ENCODE measurements at places on chromosomes 6 and 20.

DNA sequence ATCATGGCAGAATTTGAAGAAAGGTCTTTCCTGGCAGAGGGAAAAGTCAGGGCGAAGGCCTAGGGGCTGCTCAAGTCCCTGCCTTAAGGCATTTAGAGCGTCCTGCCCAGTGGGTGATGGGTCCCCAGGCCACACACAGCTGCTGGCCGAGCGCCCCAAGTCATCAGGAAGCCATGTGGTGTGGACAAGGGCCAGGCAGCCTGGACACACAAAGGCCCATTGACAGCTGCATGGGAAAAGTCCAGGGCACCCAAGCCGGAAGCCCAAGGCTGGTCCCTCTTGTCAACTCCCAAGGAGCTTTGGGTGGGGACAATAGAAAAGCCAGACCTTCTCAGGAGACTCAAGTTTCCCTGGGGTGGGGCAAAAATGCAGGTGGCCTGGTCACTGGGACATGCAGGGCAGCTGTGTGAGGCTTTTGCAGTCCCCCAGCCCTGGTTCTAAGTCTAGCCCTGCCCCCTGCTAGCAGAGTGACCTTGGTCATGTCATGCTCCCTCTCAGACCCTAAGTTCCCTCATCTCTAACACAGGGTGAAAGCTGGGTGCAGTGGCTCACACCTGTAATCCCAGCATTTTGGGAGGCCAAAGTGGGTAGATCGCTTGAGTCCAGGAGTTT lies 44.3 kb upstream of the PTGIS start:
- no peak for DNase-seq

DNA sequence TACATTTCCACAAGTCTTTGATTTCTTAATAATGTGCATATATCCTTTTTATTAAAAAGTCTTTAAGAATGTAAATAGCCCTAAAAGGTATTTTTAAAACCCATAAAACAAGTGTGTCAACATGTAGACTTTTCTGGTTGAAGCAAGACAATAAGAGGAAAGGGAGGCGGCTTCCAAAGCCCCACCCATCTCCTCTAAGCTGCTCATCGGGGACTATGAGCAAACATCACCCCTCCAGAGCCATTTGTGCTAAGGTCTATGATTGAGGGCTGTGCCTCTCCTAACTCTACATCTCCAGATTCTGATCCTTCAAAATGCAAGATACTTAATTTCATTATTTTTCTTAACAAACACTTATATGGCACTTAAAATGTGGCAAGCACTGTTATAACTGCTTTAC lies 2.5 kb upstream of the NAA20 start:
- DNase-seq: no peak

DNA sequence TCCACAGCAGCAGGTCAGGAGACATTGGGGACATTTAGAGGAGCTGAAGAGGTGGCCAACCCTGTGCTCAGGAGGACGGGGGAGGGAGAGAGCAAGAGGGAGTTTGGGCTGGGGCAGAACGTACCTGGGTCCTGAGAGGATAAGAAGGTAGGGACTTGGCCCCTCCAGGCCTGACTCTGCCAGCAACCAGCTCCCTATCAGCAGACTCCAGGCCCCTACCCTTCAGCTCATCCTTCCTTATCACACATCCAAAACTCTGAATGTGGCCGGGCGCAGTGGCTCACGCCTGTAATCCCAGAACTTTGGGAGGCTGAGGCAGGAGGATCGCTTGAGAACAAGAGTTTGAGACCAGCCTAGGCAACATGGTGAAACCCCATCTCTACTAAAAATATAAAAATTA lies 5.0 kb downstream of the STMN3 start:
- no peak for DNase-seq

DNA sequence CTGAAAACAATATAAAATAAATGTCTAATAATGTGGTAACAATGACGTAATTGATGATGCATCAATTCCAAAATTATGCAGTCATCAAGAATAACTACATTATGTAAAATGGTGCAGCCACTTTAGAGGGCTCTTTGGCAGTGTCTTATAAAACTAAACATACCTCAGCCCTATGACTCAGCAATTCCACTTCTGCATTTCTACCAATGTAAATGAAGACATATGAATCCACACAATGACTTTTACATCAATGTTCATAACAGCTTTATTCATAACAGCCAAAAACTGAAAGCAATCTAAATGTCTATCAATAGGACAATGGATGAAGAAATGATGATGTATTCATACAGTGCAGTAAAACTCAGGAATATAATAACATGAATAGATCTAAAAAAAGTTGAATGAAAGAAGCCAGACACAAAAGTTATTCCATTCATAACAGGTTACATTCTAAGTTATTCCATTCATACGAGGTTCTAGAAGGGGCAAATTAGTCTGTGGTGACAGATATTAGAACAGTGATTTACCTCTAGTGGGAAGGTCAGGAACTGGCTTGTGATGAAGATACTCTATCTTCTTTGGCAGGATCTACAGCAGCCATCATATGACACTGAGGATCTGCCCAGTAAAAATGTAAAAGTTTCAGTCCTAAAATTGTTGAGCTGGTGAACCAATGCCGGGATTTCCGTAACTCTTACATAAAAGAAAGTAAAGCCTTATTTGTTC lies 396.1 kb downstream of the PLCB1 start:
- no peak for DNase-seq

DNA sequence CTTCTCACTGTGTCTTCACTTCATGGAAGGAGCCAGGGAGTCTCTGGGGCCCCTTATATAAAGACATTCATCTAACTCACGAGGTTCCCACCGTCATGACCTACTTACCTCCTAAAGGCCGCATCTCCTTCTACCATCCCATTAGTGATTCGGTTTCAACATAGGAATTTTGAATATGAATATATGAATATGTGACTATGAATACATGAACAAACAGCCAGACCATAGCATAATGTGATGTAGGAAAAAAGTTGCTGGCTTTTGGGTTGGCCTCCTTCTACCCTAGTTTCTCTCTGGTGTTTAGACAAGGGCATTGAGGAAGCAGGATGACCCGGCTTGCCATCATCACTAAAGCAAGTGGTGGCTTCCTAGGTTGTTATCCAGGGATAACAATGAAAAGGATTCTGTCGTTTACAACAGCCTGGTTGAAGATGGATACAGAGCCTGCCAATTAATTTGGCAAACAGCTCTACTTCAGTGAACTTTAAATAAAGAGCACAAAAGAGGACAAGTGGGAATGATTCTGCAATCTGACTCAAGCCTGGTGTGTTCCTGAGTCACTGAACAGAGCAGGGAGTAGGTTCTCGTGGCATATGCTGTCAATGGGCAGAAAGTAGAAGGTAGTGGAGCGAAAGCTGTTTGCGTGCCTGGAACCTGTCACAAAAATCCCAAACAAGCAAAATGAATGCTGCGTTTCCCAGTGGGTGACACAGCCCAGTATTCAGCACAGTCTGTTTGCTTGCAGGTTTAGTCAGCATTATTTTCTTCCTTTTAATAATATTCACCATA lies 44.0 kb upstream of the DOK5 start:
- DNase-seq: no peak

DNA sequence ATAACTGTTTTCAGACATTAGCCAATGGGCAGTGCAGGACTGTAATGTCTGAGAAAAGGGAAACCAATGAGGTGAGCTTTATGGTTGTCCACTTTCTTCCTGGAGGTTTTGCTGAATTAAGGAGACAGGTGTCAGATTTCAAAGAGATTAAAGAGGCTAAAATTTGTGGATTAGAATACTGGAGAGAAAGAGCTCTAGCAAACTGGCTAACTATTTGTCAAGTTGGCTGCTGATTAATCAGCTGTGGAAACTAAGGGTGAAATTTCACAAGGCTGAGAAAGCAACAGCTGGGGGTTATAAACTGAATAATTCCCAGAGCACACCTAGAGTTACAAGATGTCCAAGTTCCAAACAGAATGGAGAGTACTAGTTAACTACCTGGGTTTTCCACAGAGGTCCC lies 198.9 kb downstream of the TBC1D32 start:
- DNase-seq: no peak

GRCh38 chr20:16240355-16240754 lies 332.9 kb downstream of the KIF16B start:
- no peak for DNase-seq

DNA sequence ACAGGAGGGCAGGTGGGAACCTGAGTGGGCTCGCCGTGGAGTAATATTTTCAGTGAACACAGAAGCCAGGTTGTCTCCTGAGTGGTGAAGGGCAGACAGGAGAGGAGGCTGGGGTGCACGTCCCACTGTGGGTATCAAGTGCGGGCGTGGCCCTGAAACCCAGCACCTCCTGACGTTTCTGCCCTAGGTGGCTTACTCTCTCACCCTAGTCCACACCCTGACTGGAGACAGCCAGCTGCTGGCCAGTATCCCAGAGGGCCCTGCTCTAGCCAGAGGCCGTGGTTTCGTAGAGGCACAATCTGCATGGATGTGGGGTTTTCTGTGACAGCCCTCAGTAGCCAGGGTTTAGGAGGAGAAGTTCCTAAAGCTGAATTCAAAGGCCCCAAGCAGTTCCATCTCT lies 86.7 kb downstream of the TRERF1 start:
- no peak for DNase-seq

GRCh38 chr6:158770533-158771330 lies 48.4 kb downstream of the EZR start:
- DNase-seq: no peak

DNA sequence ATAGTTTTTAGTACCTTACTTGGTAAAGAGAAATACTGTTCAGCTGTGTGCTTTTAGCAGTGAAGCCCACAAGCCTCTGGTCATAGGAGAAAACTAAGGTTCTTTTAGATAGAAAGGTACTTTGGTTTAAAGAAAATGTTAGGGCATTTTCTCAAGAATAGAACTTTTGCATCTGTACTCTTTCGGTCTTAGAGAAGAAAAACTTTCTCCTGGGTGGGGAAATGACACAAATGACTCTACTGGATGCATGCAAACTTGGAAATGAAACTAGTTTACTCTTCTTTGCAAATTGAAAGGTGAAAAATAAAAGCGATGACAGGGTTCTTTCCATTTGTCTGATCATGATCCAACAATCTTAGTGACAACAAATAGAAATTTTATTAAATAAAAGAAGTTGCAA lies 2.1 kb upstream of the TMEM217 start:
- DNase-seq: no peak

DNA sequence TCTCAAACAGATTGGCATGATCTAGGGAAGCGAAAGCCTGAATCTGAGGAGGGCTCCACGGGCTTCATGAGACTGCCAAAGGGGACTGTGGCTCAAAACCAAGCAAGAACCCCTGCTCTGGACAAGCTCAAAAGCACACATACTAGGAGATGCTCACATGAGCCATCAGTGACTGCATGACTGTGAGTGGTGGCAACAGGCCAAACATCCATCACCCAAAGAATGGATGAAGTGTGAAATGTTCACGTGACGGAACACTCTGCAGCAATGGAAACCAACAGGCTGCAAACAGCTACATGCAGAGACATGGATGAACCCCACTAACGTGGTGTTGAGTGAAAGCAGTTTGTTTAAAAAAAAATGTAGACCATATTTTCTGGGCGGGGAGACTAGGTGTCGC lies 136.3 kb downstream of the PREX1 start:
- no peak for DNase-seq

DNA sequence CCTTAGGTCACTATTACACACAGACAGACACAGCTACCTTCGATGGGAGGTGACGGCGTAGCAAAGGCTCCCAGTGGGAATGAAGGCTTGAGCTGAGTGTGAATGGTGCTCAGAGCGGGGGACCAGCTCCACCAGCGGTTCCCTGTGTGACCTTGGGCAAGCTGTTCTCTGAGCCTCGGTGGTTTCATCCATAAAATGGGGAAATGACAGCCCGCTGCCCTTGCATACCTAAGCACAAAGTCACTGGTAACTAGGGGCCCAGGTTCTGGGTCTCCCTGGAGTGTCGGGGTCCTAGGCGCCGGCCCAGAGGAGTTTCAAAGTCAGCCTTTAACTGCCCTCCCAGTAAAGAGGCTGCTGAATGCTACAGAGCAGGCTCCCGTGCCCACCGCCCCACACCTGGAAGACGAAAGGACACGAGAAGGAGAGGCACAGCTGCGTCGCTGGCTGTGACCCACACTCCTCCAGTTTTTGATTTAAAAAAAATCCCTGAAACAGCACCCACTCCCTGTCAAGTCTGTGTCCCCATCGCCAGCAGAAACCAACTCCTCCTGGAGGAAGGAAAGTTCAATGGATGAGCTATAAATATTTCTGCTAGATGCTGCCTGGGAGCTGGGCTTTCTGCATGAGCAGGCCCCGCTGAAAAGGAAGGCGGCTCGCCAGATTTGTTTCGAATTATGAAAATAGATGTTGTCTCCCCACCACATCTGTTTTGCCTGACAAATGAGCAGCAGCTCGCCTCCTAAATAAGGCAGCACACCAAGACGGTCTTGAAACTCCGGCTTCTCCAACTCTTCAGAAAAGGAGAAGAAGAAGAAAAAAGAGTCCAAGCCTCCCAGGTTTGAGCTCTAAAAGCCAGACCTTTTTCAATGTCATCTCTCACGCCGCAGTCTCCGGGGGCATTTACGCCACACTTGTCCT lies 27.4 kb downstream of the PMEPA1 start:
- DNase-seq: no peak

DNA sequence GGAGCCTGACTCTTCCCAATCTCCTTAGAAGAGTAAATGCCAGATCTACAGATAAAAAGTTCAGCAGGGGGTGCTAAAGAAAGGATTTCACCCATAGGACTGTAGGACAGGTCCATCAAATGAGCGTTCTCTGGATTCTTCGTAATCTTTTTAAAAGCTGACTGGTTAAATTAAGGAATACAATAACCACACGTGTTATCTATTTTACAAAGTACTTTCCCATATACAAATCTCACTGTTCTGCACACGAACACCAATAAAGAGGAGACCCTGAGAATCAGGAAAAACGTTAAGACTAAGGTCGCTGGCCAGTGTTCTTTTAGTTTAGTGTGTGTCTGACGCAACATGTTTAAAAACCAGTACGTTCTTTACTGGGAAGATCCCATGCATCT lies 542 bp downstream of the TUBE1 start:
- DNase-seq: no peak

- DNase-seq: no peak
Measured at GRCh38 chr6:44025226-44025625, 102.0 kb downstream of the MRPL14 start.

DNA sequence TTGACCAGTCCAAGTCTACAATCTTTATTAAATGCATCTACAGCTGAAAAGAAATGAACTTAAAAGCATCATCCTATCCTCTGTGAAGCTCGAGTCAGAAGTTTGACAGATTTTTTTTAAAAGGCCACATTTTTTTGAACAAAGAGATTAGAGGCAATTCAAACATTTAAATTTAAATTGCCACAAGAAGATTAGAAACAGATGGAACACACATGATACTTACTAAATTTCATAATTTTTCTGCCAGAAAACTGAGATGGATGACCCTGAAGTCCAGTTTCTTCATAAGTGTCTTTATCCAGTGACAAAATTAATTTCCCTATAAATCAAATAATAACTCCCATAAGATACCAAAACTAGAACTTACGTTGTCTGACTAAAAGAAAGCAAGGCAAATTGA lies 4.3 kb downstream of the RPP40 start:
- DNase-seq: no peak

Measured in GM12891 (cell line).